NCI-H2081 treated with DMSO at 0.1 percent for 48 hours (cell line): ENCODE measurements at places on chromosomes 6 and 20.

GRCh38 chr6:48973491-48973890 lies 489.6 kb downstream of the MMUT start:
- DNase-seq = no peak

DNA sequence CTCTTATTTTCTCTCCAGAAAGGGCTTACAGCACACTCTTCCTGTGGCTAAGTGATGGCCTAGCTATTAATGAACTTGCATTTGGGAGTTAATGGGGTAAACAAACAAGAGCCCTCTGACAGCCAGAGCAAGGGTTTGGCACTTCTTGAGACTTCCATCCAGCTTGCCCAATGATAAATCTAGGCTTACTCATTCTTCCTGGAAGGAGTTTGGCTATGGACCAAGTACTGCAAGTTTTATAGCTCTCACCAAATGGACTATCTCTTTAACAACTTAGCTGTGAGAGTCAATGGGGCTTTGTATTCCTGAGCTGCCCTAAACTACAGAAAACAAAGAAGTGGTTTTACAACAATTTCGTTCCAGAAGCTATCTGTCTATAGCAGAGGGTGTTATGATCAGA lies 16.7 kb upstream of the PI3 start:
- no peak for DNase-seq

DNA sequence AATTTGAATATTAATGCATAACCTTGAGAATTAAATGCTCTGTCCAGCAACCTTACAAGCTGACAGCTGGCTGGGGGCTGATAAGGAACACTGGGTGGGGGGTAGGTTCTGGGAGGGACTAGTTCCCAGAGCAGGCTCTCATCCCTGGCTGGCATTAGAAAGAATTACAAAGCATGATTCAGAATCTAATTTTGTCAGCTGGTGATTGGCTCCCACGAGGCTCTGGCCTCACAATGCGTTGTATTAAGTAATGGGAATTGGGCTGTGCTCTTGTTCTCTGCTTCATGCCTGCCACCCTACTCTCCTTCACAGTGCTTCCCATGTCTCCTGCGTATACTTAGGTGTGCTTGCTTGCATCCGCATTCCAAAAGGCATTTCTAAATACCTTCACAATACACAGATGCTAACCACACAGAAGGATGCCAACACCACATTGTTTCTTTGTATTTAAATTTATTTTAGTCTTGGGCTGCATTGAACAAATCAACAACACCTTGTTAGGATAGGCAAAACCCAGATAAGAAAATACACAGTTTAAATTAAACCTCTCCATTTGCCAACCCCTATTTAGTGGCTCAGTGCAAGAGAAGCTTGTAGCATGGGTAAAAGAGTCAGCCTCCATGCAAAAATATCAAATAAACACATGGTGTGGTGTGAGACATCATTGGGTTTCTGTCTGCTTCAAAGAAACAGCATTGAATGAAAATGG lies 434.5 kb upstream of the JAG1 start:
- DNase-seq = no peak

GRCh38 chr6:110357664-110358552 lies at the start of gene METTL24:
Gene METTL24 (minus strand): TSS chr6:110358349. CDS start chr6:110358272, 77 bp downstream.
- no peak for DNase-seq

- no peak for DNase-seq
Observed at GRCh38 chr20:10668677-10669368, 5.0 kb downstream of the JAG1 start.

- DNase-seq = no peak
Observed at GRCh38 chr20:32067234-32067821, 15.3 kb downstream of the HCK start.

GRCh38 chr20:57467742-57468141 lies 57.2 kb downstream of the CTCFL start:
- DNase-seq = no peak

DNA sequence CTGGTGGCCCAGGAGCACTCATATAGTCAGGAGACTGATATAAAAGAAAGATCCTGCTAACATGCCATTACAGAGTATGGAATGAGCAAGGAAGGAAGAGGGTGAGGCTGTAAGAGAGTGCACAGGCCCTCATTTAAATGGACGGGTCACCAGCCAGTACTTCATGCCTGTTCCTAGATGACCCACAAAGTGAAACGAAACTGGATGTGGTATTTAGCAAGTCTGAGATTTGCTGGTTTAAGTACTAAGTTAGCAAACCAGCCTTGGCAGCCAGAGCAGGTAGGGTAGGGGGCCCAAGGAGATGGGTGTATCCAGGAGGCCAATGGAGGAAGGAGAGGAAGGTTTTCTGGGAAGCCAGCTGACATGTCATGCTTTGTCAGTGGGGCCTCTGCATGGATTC lies 15.9 kb downstream of the NT5E start:
- no peak for DNase-seq

GRCh38 chr20:43191946-43192863 lies 2.5 kb upstream of the PTPRT start:
- DNase-seq = no peak

GRCh38 chr6:9507136-9507895 lies 907.6 kb downstream of the TFAP2A start:
- no peak for DNase-seq

DNA sequence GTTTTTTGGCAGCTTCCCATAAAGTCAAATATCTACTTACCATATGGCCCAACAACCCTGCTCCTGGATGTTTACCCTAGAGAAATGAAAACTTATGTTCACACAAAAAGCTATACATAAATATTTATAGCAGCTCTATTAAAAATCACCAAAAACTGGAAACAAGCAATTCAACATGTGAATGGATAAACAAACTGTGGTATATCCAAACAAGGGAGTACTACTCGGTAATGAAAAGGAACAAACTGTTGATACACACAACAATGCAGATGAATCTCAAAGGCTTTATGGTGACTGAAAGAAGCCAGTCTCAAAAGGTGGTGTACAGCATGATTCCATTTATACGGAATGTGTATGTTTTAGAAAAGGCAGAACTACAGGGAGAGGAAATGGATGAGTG lies 48.4 kb downstream of the PREX1 start:
- no peak for DNase-seq

GRCh38 chr20:49024220-49024619 lies 21.9 kb upstream of the CSE1L start:
- DNase-seq = no peak

GRCh38 chr20:57089699-57090144 lies 176.7 kb downstream of the BMP7 start:
- no peak for DNase-seq

GRCh38 chr6:13044390-13044789 lies 283.9 kb downstream of the TBC1D7 start:
- DNase-seq = no peak

- DNase-seq = no peak
Observed at GRCh38 chr6:2854396-2854982, 12.8 kb upstream of the SERPINB1 start.

DNA sequence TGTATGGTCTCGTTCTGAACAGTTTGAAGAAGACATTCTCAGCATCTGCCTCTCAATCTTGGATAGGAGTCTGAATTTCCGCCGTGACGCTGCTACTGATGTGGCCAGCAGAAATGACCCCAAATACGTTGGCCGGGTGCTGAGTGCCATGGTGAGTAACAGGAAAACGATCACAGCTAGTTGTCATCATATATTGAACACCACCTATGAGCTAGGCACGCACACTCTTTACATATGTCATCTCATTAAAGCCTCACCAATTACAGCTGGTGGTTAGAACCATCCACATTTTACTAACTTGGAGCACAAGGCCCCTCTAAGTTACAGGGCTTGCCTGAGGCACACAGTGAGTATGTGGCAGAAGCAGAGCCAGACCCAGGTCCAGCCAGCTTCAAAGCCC lies 17.1 kb downstream of the TGM3 start:
- DNase-seq = no peak

DNA sequence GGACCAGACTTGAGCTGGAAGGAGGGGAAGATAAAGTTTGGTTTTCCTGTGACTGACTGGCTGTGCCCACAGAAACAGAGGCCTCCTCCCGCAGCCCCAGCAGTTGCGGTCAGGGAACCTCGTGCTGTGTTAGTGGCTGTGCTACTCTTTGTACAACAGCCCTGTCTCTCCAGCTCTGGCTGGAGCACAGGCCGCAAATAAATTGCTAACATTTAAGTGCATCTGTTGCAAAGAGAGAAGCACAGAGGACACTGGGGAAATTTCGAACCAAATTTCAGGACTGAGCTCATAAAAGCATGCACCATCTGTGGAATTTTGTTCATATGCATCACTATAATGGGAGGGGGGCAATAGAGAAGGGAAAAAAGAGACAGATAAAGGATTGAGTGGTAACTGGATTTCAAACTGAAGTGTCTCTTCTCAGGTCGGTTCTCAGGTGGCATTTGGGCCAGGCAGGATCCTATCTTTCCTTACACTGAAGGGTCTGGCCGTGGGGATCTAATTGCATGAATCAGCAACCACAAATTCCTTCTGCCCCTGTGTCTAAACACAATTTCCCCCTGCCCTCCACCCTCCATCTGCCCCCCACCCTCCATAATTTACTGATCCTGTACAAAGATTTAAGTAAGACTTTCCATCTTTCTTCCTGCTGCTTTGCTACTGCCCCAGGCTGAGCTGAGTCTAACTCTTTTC lies 88.9 kb upstream of the ATXN1 start:
- no peak for DNase-seq

GRCh38 chr6:41222045-41222444 lies 6.1 kb upstream of the TREML4 start:
- no peak for DNase-seq

DNA sequence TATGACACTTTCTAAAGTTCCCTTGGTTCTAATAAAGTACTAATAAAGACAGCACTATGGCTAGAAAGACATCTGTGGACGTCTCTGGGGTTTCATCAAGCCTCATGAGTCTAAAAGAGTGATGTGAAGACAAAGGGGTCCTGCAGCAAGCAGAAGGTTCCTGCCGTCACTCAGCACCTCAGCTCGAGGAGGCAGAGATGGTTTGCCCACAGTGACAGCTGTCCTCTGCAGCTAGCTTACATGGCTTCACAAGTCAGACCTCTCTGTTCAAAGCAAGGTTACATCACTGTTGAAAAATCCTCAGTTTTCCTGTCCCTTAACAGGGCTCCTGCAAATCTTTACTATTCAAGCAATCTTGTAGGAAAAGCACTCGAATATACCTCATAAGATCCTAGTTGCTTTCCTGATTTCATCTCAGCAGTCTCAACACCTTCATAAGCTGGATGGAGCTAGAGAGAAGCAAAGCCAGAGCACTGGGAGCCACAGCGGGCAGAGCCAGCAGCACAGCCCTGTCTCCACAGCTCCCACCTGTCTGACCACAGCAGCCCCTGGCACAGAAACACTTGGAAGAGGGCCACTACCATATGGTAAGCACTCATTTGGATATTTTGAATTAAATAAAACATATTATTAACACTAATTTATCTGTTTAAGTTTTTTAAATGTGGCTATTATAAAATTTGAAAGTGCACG lies 202.3 kb downstream of the GMDS start:
- no peak for DNase-seq

- DNase-seq = no peak
Observed at GRCh38 chr6:56692523-56693245, 50.0 kb upstream of the DST start.

DNA sequence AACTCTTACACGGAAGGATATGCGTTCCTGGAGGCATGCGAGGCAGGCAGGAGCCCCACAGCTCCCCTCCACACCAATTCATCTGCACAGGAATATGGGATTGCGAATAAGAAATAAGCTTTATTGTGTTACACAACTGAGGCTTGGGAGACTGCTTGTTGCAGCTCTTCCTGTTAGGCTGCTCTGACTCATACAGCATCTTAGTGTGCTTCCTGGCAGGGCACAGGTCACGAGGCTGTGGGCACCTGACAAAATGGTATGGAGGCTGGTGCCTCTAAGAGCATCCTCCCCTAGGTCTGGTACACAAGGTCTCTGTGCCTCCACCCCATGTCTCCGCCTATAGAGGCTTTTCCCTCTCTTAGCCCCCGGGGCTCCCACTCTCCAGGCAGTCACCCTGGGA lies 6.8 kb downstream of the SLC22A3 start:
- DNase-seq = no peak

- DNase-seq = no peak
Observed at GRCh38 chr6:135066806-135067205, 12.2 kb upstream of the HBS1L start.
